Stomach (tissue), 19 donors: ENCODE measurements at places on chromosomes 13 and 19. TPM values are rescaled to one million over a fixed set of nuclear protein-coding genes. Genes with fewer than 3 reads are reported as not detected.

The LILRB3 gene
- total RNA-seq: not detected

The CHAF1A gene
- 9.8 TPM for total RNA-seq

The C19orf85 gene
- total RNA-seq: not detected

The AXL gene
- total RNA-seq: 38.9 TPM

The OLFM4 gene
- total RNA-seq: 121 TPM

The KLK7 gene
- total RNA-seq: not detected

The PEPD gene
- total RNA-seq: 12.9 TPM

GRCh38 chr19:15218501-15218900, 13.7 kb downstream of the EPHX3 start:
- no peak for DNase-seq

DNA sequence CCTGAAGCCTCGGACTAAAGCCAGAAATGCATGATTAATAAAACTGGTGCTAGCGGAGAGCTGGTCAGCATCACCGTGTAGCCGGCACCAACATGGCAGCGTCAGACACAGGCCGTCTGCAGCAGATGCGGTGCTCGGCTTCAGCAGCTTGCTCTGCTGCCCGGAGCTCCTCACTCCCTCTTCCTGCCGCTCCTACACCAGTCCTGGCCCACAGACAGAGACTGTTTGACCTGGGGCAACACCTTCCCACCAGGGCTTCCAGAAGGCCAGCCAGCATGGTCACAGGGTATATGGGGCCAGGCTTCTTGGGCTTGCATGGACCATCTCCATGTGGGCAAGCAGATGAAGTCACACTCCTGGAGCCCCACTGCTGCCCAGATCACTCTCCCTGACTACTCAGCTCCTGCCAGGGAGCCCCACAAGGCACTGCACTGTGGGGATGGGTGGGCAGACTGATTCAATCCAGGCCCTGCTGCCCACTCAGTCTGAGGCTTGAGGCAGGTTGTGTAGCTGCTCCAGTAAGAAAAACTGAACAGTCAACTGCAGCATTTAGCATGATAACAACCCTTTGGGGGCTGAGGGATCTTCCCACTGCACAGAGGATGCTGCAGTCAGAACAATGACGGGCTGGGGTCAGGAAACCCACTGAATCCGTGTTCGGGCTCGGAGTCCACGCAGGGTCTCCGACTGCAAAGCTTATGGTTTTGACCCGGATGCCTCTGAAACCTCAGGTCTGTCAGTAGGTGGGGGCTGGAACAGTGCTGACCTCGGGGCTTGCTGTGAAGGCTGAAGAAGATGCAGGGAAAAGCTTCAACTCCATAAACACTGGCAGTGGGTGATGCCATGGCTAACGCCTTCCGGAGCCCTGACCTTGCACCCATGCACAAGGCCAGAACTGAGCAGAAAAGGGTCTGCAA, 45.6 kb downstream of the CEBPG start:
- DNase-seq: no peak

DNA sequence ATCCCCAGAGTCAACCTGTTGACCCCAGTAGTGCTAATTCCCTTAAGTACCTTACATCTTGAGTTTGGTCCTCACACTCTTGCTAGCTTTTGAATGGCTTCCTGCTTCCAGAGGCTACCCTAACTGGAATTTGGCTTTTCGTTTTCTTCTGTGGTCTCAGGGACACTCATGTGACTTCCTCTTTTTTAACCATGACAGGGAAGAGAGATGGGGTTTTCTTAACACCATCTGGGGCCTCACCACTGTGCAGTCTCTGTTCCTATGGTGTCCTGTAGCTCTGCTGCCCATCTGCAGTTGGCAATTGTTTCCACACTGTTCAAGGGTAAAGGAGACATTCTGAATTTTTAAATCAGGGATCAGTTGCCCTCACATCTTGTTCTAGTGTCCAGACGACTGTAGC, 66.7 kb downstream of the SLC10A2 start:
- no peak for DNase-seq

DNA sequence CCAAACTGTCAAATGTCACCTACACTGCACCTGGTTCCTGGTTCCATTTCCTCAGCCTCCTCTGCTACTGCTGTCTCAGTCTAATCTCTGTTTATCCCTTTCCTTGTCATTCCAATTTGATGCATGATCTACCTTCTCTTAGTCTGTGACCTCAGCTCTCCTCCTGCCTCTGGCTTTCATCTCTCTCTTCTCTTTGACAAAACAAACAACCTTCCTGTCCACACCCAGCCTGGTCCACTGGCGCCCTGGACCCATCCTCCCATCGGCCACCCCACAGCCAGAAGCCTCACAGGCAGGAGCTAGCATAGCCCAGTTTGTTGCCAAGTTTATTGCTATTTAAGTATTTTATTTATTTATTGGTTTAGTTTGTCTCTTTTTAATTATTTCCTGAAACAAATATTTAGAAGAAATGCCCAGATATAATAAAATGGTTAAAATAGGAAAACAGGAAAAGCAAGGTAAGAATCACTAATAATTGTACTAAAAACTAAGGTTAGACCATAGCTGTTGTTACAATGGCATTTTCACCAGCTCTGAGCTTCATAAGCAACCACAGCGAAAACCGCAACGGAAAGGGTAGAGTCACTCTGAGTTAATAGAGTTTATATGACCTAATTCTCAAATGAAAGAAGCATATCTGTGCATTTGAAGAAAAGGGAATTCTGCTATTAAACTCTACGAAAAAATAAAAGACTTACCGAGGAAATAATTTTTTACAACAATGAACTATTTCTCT, 68.6 kb downstream of the EFNB2 start:
- no peak for DNase-seq

DNA sequence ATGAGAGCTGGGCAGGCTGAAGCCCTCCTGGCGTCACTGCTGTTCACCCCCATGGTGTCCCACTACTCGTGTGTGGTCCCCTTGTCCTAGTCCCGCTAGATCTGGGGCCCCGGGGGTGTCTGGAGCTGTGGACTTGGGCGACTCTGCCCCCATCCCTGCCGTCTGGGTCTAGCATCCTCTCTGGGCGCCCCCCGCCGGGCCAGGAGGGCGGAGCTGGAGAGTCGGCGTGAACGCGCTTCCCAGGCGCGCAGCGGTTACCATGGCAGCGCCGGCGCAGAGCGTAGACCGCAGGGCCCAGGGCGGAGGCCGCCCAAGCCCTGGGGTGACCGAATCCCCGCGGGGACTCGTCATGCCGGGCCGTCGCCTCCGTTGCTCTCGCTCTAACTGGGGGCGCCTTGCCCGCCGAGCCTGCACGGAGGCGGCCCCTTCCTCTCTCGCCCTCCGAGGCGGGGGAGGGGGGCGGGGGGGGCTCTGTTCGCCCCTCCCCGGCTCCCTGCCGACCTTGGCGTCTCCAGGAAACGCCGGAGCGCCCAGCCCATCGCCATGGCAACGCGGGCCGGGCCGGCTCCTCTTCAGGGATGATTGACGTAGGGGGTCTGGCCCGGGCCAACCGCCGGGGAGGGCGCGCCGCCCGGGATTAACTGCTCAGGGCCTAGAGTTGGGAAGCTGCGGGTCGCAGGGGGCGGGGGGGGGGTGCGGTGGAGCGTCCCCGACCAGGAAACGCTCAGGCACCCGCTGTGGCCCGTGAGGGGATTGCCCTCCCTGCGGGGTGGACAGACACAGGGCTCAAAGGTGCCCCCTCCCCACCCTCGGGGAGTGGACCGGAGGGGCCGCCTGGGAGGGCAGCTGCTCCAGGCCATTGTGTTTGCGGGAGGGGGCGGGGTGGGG, 8.9 kb downstream of the ISYNA1 start:
- peak; percentile 95 for DNase-seq

DNA sequence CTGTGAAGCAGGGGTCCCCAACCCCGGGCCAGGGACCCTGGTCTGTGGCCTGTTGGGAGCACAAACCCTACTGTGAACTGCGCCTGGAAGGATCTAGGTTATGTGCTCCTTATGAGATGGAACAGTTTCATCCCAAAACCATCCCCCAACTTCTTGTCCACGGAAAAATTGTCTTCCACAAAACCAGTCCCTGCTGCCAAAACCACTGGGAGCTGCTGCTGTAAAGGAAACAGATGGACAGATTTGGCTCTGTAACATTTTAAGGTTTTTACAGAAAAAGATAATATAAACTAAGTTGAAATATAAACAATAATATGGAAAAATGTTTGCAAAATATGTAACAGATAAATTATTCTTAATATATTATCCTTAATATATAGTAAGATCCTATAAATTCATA, 73.7 kb downstream of the COG6 start:
- DNase-seq: peak; percentile 49

DNA sequence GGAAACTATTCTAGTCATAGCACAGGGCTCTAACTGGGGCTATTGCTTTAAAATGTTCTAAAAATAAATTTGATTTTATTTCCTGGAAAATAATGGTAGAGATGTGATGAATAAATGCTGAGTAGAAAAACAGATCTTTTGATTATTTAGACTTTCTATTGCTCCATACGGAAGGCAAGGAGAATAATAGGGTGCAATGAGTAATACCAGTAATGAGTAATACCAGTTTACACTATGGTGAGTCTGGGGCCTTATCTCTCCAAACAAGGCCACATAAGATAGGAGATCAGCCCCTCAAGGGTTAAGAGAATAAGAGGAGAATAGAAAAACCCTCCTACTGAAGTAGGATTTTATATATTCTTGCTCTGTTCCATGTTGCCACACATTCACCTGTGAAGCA, 390.4 kb downstream of the KLF5 start:
- DNase-seq: no peak

- peak; percentile 48 for DNase-seq
These were observed 21.9 kb downstream of the SMIM24 start for GRCh38 chr19:3458229-3459088.

- DNase-seq: peak; percentile 23
These were observed 5.3 kb upstream of the GRTP1 start for GRCh38 chr13:113369189-113369588.

DNA sequence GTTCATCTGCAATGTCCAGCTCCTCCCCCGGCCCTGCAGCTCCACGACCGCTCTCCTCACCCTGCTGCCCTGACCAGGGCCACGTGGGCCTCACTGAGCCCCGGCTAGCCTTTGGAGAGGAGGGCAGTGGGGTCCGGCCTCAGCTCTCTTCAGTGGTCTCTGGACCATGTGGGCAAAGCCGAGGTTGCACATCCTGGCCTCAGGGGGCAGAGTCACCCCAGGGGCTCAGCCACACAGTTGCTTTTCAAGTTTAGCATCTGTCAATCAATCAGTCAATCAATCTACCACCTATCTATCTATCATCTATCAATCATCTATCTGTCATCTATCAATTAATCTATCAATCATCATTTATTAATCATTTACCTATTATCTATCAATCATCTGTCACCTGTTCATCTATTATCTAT, 3.0 kb upstream of the DIRAS1 start:
- DNase-seq: peak; percentile 5

DNA sequence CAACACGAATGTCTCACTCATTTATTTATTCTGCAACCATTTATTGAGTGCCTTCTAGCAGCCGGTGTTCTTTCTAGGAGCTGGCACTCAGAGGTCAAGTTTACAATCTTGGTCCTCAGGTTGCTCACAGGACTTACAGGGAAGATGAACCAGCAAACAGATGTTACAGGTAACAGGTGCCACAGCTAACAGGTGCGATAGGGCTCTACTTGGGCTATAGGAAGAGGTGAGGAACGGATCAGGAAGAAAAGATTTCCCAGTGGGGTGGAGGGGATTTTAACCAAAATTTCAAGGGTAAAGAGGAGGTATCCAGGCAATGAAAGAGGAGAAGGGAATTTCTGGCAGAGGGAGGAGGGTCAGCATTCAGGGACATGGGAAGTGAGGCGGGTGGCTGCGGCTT, 87.3 kb upstream of the FARP1 start:
- DNase-seq: no peak
